ENCODE measurements at places on chromosomes 16 and 17. TPM values are rescaled to one million over a fixed set of nuclear protein-coding genes. Genes with fewer than 3 reads are reported as not detected.

The CLDN6 gene
- total RNA-seq, result 260 TPM

The SDR42E1 gene
- 0.35 TPM for total RNA-seq

The NOL3 gene
- 14.0 TPM for total RNA-seq

The NXPH3 gene
- 0.82 TPM for total RNA-seq

The CCDC78 gene
- 2.7 TPM for total RNA-seq

The MGAT5B gene
- 1.0 TPM for total RNA-seq

The GFAP gene
- not detected for total RNA-seq

The RAP1GAP2 gene
- 8.3 TPM for total RNA-seq

The ZP2 gene
- not detected for total RNA-seq

The SULT1A4 gene
- total RNA-seq, result 3.2 TPM

The SLC13A2 gene
- total RNA-seq, result not detected

The KRT33A gene
- total RNA-seq, result not detected

The ACSM2A gene
- not detected for total RNA-seq

The TPPP3 gene
- total RNA-seq, result 5.7 TPM

The ADAMTS18 gene
- total RNA-seq, result 7.4 TPM

The LITAFD gene
- total RNA-seq, result not detected

The BMERB1 gene
- 3.9 TPM for total RNA-seq

The MMP25 gene
- 0.09 TPM for total RNA-seq

The SSH2 gene
- total RNA-seq, result 18.3 TPM

The WSCD1 gene
- total RNA-seq, result 1.5 TPM

The ZNF469 gene
- 27.9 TPM for total RNA-seq

The ALOX15 gene
- 0.45 TPM for total RNA-seq

The AIPL1 gene
- total RNA-seq, result not detected

The GAS2L2 gene
- total RNA-seq, result 0.11 TPM

The PRCD gene
- 9.9 TPM for total RNA-seq

The KRT33B gene
- not detected for total RNA-seq

The CCNF gene
- total RNA-seq, result 15.2 TPM

The MYH8 gene
- total RNA-seq, result not detected

The GUCY2D gene
- total RNA-seq, result 0.34 TPM

The KCNH4 gene
- 0.18 TPM for total RNA-seq

The CTRB2 gene
- total RNA-seq, result not detected

The TEKT5 gene
- 1.1 TPM for total RNA-seq

The NSMCE1 gene
- total RNA-seq, result 26.6 TPM

The HBA1 gene
- not detected for total RNA-seq

The ACSM3 gene
- 118 TPM for total RNA-seq

The PPP1R27 gene
- 0.35 TPM for total RNA-seq

The FAM83G gene
- 15.0 TPM for total RNA-seq

The TOP3A gene
- total RNA-seq, result 59.1 TPM

The AURKB gene
- total RNA-seq, result 37.4 TPM

The CLN3 gene
- total RNA-seq, result 30.9 TPM

The PITPNM3 gene
- total RNA-seq, result 1.9 TPM

The EFCAB5 gene
- total RNA-seq, result 0.58 TPM

The CCL13 gene
- total RNA-seq, result not detected

The MT1F gene
- 0.66 TPM for total RNA-seq

The CRAMP1 gene
- 43.2 TPM for total RNA-seq

The CD300H gene
- total RNA-seq, result not detected

The ELMO3 gene
- total RNA-seq, result 9.7 TPM

The CMTM1 gene
- total RNA-seq, result 10.0 TPM

The TEX19 gene
- total RNA-seq, result not detected

The SLC5A2 gene
- total RNA-seq, result 0.36 TPM

The CDRT4 gene
- total RNA-seq, result 34.1 TPM

The ABCC12 gene
- not detected for total RNA-seq

The SOCS3 gene
- 49.8 TPM for total RNA-seq

The SLC38A8 gene
- not detected for total RNA-seq

The DPEP1 gene
- 0.47 TPM for total RNA-seq

The NPIPA3 gene
- 4.5 TPM for total RNA-seq

The KRT39 gene
- total RNA-seq, result not detected

The SAMD14 gene
- total RNA-seq, result 17.3 TPM

The TRIM65 gene
- total RNA-seq, result 21.2 TPM
